ENCODE measurements at places on chromosomes 2 and 18.

DNA sequence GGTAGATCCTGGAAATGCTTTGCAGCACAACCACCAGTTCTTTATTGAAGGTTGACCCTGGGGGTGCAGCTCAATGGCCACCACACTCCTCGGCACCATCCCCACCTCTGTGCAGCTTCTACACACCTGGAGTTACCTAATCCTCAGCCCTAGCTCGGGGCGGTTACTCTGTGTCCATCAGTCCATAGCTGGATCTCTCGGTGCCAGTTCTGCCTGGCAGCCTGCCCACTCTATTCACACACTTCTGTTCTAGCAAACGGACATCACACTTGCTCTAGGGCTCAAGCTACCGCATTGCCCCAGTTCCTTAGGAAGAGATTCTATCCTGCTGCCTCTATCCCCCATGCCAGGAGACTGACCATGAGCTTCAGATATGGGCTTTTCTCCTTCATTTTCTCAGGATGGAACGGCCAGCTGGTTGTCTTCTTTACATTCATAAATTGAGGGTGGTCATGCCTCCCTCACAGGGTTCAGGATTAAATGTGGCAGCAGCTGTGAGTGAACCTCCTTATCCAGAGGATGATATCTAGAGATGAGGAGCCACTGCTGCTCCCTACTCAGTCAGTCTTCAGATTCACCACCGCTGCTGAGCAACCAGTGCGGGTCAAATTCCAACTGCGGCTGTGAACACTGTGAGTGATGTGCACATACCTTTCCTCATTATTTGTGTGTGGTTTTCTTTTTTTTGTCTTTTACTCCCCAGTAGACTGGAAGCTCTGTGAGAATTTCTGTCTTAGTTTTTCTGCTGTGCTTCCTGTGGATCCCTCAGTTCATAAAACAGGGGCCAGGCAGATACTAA lies 66.9 kb upstream of the TRIB2 start:
- DNase-seq: no peak

DNA sequence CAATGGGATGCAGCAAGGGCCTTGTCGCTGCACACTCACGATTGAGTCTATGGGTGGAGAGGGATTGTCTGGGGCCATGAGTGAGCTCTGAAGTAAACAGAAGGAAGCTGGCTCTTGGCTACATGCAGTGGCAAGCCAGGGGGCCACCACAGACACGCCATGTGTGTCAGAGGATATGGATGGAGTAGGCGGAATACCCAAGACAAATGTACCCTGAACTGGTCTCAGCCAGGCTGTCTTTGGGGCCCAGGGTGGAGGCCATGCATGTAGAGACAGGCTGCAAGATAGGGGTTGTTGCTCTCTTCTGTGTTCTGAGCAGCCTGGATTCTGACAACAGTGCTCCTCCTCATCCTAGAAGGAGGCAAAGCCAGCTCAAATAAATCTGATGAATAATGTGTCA lies 24.0 kb upstream of the ITGA6 start:
- no peak for DNase-seq

GRCh38 chr2:235227590-235227989 lies 266.3 kb upstream of the AGAP1 start:
- DNase-seq: no peak

DNA sequence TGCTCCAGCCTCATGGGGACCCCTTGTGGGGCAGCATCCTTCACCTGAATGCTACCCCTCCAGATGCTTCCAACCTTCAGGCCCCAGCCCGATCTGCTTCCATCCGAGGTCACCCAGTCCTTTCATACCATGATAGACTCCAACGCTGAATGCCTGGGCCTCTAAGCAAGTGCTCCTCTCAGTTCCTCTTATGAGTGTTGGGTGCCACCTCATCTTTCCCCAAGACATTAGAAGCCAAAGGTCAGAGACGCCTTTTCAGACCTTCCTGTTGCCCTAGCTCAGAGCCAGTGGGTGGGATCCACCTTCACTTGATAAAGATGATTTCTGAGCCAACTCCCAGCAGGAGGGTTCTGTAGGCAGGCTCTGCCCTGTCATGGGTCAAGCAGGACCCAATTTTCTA lies 174.5 kb upstream of the MGAT5 start:
- DNase-seq: no peak

- no peak for DNase-seq
Measured at GRCh38 chr2:158828378-158829164, 33.5 kb downstream of the DAPL1 start.

GRCh38 chr2:154589514-154589913 lies 109.0 kb upstream of the KCNJ3 start:
- no peak for DNase-seq

DNA sequence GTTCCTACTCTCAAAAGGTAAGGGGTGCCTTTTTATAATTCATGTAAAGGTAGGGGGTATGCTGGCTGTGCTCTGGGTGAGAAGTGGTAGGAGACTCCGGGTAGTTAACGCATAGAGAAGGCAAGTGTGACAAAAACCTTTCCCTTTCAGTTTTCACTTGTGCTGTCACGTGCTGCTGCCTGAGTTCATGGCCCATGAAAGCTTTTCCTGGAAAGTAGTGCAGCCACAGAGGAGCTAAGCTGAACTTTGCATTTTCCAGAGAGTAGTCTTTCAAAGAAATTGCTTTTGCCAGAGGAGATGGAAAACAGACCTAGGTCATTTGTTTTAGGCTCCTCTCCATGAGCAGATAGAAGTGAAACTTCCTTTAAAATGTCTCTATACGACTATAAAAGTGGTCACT lies 44.7 kb downstream of the THSD7B start:
- DNase-seq: no peak

DNA sequence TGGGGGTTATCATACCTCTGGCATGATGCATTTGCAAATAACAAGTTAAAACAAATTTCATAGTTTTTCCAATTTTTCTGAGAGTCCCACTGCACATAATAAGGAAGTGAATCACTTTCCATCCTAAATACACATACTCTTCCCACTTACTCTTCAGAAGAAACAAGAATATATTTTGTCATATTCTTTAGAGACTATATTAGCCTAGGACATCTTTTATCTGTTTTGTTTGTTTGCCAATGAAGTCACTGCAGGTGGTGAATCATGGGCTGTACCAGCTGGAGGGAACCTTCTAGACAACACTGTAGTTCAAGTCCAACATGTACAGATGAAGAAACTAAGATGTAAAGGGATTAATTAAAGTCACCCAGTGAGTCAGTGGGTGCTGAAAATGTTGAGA lies 116.8 kb downstream of the XIRP2 start:
- DNase-seq: no peak

DNA sequence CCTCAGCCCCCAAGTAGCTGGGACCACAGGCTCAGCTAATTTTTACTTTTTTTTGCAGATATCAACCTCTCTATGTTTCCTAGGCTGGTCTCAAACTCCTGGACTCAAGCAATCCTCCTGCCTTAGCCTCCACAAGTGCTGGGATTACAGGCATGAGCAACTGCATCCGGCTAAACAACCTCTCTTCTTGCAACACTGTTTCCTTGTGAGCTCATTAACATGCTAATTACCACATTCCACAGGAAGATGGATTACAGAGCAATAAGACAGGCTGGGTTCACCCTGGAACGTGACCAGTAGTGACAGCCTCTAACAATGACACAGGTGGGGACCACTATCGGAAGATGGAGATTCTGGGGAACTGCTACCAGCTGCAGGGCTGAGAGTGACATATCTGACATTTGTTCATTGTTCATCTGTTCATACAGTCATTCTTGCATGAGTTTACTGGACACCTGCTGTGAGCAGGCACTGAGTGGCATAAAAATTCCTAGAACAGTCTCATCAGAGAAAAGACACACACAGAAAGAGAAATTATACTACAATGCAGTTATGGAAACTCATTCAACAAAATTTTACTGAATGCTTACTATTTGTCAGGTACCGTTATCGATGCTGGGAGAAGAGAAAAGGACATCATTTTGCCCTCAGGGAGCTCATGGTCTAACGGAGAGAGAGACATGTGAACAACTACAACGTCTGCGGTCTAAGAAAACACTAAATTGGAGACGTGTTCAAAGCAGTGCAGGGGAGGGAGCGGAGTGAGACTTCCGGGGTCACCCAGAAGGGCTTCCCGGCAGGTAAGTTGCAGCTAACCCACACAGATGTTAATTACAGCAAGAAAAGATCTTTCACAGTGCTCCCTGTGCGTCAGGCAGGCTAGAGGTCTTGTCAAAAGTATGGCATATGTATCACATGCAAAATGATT lies 37.6 kb downstream of the PROC start:
- DNase-seq: no peak

GRCh38 chr2:198597648-198598047 lies 793.3 kb downstream of the PLCL1 start:
- DNase-seq: no peak

GRCh38 chr2:168773719-168774521 lies 28.5 kb upstream of the NOSTRIN start:
- DNase-seq: no peak

DNA sequence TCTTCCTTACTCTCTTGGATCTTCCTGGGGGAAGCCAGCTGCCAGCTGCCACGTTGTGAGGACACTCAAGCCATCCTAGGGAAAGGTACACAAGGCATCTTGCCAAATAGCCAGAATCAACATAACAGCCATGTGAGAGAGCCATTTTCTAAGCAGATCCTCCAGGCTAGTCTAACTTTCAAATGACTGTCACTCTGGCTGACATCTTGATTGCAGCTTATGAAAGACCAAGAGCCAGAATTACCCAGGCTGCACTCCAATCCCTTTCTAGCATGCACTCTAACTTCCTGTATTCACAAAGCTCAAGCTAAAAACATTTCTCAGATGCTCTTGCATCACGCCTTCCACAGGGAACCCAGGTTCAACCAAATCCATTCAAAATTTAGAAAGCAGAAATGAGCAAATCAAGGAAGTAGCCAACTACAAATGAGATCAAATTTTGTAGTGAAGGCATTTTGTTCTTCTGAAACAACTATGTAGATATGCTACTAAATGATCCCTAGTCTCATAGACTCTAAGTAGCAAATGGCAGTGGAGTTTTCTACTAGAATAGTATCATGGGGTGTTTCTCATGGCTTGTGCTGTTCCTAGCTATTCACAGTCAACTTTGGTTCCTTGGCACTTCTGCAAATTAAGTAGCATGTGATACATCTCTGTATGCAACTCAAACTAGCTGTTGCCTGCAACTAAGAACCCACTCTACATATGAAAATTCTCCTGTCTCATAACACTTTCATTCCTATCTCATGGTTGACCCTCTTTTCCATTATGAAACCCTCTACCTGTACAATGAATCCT lies 281.9 kb downstream of the ZEB2 start:
- DNase-seq: no peak

DNA sequence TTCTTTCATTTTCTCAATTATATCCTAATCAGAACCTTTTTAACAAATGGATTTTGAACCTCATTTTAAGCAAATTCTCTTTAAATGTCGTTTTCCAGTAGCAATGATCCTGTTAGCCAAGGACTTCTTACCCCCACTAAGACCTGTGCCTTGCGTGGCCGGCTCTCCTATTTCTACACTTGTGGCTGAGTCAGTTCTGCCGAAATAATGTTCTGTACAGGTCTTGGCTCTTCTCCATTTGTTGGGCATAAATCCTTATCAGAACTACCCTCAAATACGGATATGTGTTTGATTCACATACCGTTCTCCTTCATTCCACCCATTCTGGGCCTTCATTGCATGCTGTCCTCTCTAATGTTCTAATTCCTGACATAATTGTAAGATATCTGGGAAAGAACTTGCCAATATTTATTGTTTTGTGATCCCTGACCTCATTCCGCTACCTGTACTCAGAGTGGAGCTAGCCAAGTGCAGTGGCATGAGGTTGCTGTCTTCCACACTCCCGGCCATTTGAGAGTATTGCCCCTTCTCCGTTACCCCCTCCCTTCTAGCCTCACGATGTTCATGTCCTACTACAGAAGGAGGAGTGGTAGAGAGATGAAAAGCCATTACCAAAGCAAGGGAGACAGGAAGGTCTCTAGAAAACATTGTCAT lies 78.7 kb downstream of the MYOM1 start:
- no peak for DNase-seq

- DNase-seq: no peak
Measured at GRCh38 chr2:239822146-239822831, 202.9 kb downstream of the NDUFA10 start.

GRCh38 chr2:234242459-234242836 lies 191.9 kb downstream of the SPP2 start:
- DNase-seq: no peak

DNA sequence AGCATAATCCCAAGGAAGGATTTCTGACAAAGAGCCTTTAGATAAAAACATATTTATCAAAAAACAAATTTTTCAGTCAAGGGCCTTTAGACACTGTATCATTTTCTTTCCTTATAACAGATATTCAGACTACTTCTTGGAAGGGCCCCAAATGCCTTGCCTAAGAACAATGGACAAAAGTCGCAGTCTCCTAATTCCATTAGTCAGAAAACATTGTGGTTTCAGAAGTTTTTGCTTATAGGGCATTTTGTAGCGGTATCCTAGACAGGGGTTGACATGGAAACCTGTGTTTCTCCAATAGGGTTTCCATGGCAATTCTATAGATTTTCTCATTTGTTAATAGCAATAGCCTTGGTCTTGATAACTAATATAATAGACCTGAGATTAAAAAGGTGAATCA lies 36.7 kb upstream of the AGPS start:
- no peak for DNase-seq

- DNase-seq: no peak
Measured at GRCh38 chr2:238445409-238446190, 18.9 kb downstream of the ASB1 start.

- DNase-seq: no peak
Measured at GRCh38 chr2:48855142-48855541, 99.6 kb upstream of the LHCGR start.

GRCh38 chr2:157732596-157732995 lies 103.9 kb upstream of the ACVR1C start:
- no peak for DNase-seq

DNA sequence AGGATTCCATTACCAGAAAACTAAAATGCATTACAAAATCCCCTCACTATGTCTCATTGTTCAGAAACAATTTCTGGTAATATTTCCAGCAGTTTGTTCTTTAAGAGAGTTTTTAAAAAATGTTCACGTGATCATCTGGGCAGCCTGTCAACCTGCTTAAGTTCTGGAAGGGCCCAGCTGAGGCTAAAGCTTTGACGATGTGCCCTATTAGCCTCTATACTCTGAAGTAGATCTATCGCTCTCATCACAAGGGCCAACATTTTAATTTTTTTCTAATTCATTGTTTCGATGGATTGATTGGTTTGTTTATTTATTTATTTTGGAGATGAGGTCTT lies 205.8 kb downstream of the PRKCE start:
- DNase-seq: no peak

DNA sequence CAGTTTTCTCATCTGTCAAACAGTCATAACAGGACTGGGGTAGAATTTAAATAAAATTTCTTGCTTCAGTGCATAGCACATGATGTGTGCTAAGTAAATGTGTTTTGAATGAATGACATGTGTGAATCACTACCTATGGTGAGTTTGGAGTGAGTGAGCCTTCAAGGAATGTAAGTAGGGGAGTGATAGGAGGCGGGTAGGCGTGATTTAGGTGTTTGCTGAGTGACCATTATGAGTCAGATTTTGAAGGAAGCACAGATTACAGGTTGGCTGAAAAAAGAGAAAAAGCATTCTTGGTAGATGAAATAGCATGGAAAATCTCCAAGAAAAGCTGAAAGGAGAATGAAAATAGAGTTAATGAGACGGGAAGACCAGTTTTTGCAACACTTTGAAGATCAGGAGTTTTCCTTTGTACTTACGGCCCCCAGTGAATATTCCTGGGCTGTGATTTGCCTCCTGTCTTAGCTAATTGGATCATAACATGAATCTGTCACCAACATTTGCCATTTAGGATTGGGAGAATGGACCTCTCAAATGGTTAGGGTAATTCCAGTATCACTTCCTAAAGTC lies 136.9 kb upstream of the GATA6 start:
- no peak for DNase-seq

- no peak for DNase-seq
Measured at GRCh38 chr18:39434223-39434920, 1868.8 kb upstream of the CELF4 start.

GRCh38 chr2:39696101-39696553 lies 30.4 kb downstream of the TMEM178A start:
- DNase-seq: peak; percentile 51
